CD8-positive, alpha-beta memory T cell (primary cell): ENCODE measurements at places on chromosomes 13 and 19. TPM values are rescaled to one million over a fixed set of nuclear protein-coding genes. Genes with fewer than 3 reads are reported as not detected.

DNA sequence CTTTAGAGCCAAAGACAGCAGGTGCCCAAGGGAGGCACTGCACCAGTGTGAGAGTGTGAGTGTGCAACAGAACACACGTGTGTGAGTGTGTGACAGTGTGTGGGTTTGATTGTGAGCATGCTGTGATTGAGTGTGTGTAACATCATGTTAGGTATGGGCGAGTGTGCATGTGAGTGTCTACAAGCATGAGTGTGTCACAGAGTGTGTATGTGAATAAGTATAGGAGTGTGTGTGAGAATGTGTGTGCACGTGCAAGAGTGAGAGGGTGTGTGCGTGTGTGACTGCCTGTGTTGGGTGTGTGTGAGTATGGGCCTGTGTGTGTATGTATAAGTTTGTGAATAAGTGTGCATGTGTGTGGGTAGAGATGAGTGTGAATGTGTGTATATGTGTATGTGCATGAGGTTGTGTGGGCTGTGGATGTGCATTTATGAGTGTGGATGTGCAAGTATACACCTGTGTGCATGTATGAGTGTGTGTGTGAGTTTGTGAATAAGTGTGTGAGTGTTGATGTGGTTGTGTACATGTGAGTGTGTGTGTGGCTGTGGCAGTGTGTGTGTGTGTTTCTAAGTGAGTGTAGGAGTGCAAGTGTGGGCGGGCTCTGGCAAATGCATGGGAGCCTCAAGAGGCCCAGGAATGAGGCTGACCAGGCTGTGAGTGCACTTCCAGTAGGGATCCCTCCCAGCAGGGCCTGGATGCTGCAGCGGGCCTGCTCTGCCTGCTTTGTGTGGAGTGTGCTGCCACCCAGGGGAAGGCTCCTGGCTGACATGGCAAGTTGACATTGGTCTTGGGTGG lies 198.4 kb downstream of the COL4A1 start:
- no peak overlapping the region for H3K27ac ChIP-seq
- no peaks in the 10 kb centered on the region for H3K4me1 ChIP-seq
- DNase-seq, result no peak
- no peak overlapping the region for H3K4me3 ChIP-seq

DNA sequence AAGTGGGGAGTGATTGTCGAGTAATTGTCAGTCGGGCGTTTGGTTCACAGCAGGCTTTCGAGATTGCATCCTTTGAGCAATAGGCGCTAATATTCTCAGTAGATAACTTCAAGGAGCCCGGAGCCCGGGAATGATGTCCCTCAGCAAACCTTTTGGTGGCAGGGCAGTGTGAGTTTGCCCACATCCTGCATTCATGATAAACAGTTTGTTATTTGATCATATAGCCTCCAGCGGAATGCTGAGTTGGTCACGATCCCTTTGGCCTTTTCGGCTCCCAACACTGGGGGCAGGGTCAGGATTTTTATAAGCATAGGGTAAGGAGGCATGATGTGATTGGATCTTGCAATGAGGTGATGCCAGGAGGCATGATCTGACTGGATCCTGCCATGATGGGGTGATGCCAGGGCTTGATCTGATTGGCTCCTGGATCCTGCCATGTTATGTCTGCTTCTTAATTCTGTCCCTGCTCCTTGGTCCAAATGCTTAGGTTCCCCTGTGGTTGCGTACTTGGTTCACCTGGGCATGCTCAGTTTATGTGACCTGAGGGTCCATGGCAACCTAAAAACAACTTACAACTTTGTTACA lies 38.2 kb upstream of the IGSF23 start:
- no peaks in the 10 kb centered on the region for H3K36me3 ChIP-seq
- H3K27me3 ChIP-seq, result no peaks in the 10 kb centered on the region
- H3K4me3 ChIP-seq, result no peak overlapping the region
- DNase-seq, result no peak
- no peak overlapping the region for H3K27ac ChIP-seq
- no peaks in the 10 kb centered on the region for H3K4me1 ChIP-seq

DNA sequence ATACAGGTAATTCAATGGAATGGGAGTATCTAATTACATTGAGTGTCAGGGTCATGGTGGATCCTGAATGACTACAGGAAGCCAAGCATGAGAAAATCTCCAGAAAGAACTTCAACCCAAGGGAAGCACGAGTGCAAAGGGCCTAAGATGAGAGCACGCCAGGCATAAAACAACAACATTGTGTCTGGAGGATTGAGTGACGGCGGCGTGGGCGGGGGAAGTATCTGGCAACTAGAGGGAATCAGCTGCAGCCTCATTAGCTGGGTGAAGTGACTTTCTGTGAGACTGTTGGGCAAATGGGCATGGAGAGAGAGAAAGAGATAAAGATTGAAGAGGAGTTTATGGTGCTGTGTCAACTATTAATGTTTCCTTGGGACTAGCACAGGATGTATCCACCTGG lies 194.3 kb downstream of the GPC6 start:
- H3K4me3 ChIP-seq, result no peak overlapping the region
- no peaks in the 10 kb centered on the region for H3K36me3 ChIP-seq
- H3K4me1 ChIP-seq, result no peaks in the 10 kb centered on the region
- no peak for DNase-seq

DNA sequence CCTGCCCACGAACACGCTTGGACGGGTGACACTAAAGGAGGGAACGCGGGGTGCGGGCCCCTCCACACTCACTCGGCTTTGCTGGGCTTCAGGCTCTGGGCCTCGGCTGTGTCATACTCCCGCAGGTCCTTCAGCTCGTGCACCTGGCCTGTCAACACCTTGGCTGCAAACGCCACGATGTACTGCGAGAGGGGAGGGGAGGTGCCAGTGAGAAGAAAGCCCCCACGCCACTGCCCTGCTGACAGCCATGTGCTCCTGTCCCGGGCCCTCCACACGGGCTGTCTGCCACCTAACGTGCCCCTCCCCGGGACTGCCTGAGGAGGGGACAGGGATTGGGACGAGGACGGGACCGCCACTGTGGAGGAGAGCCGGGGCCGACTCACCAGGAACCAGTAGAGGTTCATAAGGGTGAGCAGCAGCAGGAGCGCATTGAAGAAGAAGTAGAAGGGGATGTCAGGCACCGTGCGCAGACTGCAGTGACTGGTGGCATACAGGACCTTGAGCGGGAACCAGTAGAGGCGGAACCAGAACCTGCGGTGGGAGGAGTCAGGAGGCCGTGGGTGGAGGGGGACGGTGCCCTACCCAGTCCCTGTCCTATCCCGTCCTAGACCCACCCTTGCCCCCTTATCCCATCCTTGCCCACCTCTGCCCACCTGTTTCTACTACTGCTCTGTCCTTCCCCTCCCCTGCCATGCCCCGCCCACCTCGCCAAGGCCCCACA lies 16.9 kb downstream of the CERS1 start:
- no peaks in the 10 kb centered on the region for H3K36me3 ChIP-seq
- H3K27ac ChIP-seq, result no peak overlapping the region
- H3K4me1 ChIP-seq, result no peaks in the 10 kb centered on the region
- no peaks in the 10 kb centered on the region for H3K27me3 ChIP-seq
- H3K4me3 ChIP-seq, result no peak overlapping the region

GRCh38 chr19:36140304-36141038 lies 605 bp downstream of the CAPNS1 start:
- peaks cover 16% of the 10 kb centered on the region for H3K36me3 ChIP-seq
- H3K27ac ChIP-seq, result peak overlapping the region; percentile 91
- no peak for DNase-seq

DNA sequence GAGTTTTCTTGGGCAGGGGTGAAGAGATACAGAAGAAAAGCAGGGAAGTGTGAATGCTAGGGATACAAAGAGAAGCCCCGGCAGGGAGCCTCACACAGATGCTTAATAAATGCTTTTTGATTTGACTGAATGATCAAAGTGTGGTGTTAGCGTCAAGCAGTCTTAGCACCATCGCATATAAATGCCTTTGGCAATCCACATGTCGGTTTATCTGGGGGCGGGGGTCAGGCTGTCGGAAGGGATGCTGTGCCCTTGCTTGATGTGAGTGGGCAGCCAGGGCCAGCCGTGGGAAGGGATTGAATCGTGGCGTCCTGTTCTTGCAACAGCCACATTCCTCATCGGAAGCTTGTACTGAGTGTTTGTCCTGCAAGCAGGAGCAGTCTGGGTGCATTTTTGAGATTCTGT lies 173.1 kb downstream of the LACC1 start:
- no peak for DNase-seq
- H3K4me1 ChIP-seq, result no peaks in the 10 kb centered on the region
- no peaks in the 10 kb centered on the region for H3K27me3 ChIP-seq
- H3K27ac ChIP-seq, result no peak overlapping the region
- no peaks in the 10 kb centered on the region for H3K36me3 ChIP-seq
- no peak overlapping the region for H3K4me3 ChIP-seq

DNA sequence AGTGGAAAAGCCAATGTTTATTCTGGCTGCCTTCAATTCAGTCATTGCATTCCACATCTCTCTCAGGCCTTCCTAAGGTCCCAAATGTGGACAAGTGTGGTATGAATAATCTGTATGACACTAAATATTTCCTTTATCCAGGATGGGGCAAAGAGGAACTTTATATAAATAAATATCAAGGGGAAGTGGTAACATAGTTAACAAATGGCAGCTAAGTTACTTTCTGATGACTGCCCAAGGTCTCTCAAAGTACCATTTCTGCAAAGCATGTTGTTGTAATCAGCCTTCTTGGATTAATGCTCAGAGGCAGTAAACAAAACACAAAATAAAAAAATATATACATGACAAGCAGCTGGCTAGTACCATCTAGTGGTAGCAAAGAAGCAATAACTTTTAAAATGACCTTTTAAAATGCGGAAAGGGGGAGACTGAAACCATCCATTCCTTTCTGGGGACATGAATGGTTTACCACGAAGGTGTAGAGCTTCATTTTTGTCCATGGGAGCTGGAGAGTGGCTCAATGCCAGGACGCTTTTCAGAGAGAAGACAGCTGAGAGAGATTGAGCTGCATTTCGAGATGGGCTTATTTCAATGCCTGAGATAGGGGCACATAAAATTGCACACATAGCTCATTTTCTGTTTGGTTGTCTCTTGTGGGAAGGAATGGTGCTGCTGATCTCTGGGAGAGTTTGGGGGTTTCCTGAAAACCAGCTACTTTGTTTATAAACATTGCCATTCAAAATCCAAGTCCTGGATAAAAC lies 259.2 kb downstream of the RFC3 start:
- no peaks in the 10 kb centered on the region for H3K27me3 ChIP-seq
- no peaks in the 10 kb centered on the region for H3K4me1 ChIP-seq
- no peak for DNase-seq
- no peak overlapping the region for H3K4me3 ChIP-seq
- no peaks in the 10 kb centered on the region for H3K36me3 ChIP-seq

DNA sequence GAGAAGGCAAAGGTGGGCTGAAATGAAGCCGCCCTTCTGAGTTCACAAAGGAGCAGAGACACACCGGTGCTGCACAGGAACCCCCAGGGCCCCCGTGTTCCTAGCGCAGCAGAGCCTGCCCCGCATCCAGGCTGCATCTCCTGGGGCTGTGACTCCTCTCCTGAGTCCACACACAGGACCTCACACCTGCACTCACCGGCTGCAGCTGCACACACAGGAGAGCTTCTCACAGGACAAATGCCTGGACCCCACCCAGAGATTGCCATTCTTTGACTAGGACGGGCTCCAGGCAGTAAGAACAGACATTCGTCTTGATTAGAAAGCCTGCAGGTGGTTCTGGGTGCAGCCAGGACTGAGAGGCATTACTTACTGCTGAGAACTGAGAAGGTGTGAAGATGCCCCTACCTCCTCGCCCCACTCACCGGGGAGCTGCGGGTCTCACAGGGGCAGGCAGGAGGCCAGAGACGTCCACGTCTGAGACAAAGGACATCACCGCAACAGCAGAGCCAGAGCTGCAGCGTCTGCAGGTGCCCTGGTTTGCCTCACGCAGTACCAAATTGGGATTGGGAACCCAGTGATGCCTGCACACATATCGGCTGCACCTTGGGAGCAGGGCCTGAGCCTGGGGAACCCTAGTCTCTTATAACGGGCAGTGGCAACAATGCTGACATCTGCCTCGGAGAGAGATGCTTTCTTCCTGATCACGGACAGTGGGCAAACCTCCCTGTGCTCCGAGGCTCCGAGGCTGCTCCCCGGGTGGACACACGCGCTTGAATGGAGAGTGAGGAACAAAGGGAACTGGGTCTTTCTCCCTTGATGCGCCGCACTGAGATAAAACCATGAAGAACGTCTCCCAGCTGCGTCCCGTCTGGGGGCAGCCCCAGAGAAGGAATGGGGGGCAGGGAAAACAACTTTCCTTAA lies 50.4 kb downstream of the RASA3 start:
- H3K36me3 ChIP-seq, result peaks cover 10% of the 10 kb centered on the region
- peaks cover 58% of the 10 kb centered on the region for H3K4me1 ChIP-seq
- DNase-seq, result no peak
- H3K27me3 ChIP-seq, result no peaks in the 10 kb centered on the region
- H3K4me3 ChIP-seq, result no peak overlapping the region

DNA sequence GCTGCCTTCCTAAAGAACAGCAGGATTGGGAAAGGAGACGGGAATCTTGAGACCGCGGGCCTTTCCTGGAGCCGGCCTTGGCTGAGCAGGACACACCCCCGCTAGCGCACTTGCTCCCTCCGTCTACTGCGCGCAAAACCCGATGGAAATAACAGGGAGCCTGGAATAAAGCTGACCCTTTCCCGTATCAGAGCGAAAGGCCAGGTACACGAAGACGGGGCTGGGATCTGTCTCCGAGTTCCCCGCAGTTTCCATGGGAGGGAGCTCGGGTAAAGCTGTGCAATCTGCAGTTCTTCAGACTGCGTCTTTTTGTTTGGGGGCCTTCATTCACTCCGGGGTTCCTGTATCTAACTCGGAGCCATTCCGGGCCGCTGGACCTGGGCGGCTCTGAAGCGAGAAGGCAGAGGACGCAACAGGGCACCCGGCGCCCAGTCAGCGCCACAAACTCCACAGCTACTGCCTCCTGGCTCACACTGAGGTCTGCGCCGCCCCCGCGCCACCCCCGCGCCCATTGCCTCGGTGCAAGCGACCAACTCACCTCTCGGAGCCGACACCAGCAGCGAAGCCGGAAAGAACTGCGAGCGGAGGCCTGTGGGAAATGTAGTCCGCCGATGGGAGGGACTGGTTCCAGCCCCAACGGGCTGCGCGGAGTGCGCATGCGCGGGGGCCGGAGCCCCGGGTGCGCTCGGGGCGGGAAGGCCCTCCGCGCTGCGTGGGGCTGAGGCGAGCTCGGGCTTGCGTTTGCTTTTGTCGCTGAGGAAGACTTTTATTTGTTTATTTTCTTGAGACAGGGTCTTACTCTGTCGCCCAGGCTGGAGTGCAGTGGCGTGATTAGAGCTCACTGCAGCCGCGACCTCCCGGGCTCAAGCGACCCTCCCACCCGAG lies at the start of gene ZFP14:
TSS of gene ZFP14 (minus strand) at position 577 of the 885 bp plus-strand sequence. CDS start 11,309 bp downstream, outside the sequence.
- no peaks in the 10 kb centered on the region for H3K27me3 ChIP-seq
- peak; percentile 97 for DNase-seq
- no peaks in the 10 kb centered on the region for H3K36me3 ChIP-seq
- H3K4me1 ChIP-seq, result peaks cover 15% of the 10 kb centered on the region
- H3K27ac ChIP-seq, result peak within 1 kb of the TSS; percentile 92

DNA sequence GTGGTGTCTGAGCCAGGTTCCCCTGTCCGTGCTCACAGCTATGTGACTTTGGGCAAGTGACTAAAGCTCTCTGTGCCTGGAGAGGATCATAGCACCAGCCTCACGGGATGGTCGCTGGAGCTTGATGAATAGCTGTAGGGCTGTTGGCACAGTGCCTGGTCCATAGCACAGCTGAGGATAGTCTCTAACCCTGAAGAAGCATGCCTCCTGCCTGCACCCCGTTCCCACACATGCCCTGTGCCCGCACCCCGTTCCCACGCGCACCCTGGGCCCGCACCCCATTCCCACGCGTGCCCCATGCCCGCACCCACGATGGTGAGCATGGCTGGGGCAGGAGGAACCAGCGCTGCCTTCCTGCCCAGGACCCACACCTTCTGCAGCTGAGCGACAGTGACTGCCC lies 63.7 kb upstream of the F7 start:
- H3K4me3 ChIP-seq, result no peak overlapping the region
- H3K27ac ChIP-seq, result no peak overlapping the region
- H3K4me1 ChIP-seq, result no peaks in the 10 kb centered on the region
- no peak for DNase-seq

Gene YJEFN3
- 6.5 TPM for total RNA-seq

Gene CAPN12
- 5.2 TPM for total RNA-seq

Gene SULT2A1
- not detected for total RNA-seq

Gene SELENOV
- not detected for total RNA-seq
